ENCODE measurements at places on chromosomes 2 and 18.

DNA sequence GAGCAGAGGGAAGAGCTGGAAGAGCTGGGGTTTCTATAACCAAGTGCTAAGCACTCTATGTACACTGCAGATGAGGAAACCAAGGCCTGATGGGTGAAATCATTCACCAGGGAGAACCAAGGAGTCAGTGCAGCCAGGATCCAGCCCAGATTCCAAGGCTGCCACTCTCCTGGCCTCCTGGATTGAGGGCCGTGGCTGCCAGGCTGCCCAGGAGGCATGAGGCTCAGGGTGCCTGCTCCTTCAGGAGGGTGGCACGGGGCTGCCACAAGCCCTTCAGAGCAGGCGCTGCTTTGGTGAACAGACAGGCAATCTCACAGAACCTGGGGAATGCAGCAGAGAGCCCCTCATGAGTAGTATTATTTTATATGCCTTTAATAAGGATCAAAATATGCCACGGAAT lies 293.7 kb upstream of the HDAC4 start:
- DNase-seq = no peak

GRCh38 chr2:108594982-108595464 lies 60.8 kb downstream of the LIMS1 start:
- DNase-seq = no peak

- DNase-seq = peak; percentile 19
Measured at GRCh38 chr18:61901323-61901986, 8.6 kb upstream of the RNF152 start.

DNA sequence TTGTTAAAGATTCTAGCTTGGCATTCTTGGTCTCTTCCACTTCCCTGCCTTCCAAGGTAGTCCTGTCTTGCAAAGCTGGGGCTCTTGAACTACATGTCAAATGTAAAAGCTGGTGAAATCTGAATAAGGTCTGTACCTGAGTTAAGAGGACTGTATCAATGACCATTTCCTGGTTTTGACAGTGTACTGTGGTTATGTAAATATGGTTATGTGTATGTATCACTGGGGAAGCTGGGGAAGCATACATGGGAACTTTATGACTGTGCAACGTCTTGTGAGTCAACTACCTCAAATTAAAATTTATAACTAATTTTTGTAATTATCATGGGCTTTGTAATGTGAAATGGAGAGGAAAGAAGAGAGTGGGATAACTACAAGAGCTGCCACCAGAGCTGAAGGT lies 81.7 kb downstream of the COL4A4 start:
- DNase-seq = no peak

DNA sequence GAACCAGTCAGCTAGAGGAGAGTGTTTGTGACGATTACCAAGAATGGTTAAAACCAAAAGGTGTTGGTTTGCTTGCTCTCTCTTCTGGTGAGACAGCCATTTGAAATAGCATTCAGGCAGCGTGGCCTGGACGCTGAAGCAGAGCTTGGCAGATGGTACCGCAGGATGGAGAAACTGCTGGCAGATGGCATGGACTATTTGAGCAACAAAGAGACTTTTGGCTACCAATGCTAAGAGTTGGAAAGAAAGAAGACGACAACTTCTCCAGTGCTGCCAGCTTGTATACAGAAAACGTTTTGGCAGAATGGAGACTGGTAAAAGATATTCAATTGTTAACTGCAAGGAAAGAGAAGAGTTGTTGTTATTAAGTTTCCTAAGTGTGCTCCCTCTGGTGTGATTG lies 315.0 kb downstream of the PARD3B start:
- DNase-seq = no peak

- DNase-seq = no peak
Measured at GRCh38 chr2:105800036-105800713, 55.5 kb downstream of the NCK2 start.

DNA sequence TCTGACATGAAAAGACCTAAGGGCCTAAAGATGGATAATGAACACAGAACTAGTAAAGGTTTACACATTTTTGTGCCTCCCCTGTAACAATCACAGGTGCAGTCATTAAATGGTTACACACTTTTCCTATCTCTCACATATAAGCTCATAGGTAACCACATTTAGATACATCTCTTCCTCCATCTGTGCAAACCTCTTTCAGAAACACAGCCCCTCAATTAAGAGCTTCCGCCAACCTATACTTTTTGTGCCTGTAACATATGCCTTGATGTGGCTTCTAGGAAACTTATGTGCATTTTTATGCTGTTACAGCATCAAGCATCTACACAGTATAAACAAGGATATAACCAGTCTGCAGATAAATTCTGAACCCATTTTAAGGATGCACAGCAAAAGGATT lies 643.3 kb downstream of the BCL11A start:
- no peak for DNase-seq

DNA sequence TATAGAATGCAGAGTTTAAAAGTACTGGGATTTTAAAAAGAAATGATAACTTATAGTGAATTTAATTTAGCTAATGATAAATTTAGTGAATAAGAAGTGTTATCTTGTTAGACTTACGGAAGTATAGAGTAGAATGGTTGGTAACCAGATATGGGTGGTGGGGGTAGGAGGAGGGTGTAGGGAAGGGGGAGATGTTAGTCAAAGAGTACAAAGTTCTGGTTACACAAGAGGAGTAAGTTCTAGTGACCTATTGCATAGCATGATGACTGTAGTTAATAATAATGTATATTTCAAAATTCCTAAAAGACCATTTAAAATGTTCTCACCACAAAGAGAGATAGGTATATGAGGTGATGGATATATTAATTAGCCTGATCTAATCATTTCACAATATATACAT lies 184.8 kb upstream of the STON1 start:
- DNase-seq = no peak

- DNase-seq = no peak
Measured at GRCh38 chr2:130387804-130388203, 31.9 kb downstream of the PTPN18 start.

DNA sequence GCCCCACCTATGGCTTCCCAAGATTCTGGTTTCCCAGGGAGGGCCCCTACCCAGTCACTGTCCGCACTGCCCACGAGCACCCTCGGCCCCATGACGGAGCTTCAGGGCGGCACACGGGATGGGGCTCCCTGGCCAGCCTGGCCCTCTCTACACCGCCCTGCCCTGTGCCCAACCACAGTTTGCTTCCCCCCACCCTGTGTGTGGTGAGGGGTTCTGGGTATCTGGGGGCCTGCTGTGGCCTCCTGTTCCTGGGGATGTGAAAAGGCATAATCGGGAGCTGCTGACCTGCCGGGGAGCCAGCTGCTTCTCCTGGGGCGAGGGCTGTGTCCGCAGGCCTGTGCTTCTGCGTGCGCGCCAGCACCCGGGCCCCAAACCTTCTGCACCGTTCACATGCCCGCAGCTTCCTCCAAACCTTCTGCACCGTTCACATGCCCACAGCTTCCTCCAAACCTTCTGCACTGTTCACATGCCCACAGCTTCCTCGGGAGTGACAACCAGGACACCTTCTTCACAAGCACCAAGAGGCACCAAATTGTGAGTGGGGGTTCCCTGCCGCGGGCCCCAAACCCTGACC lies 12.4 kb downstream of the ANO7 start:
- DNase-seq = no peak

- no peak for DNase-seq
Measured at GRCh38 chr2:88190808-88191721, 20.9 kb downstream of the THNSL2 start.

DNA sequence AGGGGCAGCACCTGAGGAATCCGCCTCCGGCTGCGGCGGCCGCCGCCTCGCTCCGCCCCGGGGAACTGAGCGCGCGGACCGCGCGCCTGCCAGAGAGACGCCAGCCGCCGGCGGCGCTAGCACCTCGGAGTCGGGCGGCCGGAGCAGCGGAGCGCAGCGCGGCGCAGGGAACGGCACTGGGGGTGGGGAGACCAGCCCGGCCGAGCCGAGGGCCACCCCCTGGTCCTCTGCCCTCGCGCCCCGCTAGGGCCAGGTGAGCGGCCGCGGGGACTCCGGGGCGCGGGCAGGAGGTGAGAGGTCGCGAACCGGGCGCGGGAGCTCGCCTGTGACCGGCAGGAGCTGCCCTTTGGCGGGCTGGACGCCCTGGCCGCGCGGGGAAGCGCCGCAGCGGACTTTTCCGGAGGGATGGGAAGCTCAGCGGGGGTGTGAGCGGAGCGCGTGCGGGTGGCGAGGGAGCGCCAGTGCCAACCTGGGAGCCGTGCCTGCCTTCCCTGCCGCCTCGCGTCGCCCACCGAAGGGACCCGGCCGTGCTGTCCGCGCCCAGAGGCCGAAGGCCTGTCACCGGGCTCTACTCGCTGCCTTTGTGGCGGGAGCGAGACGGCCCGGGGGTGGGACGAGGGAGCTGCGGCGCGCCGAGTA lies at the start of gene GREB1L:
TSS of gene GREB1L (plus strand) at position 92 of the 639 bp plus-strand sequence. CDS start 141,287 bp downstream, outside the sequence.
- DNase-seq = no peak

DNA sequence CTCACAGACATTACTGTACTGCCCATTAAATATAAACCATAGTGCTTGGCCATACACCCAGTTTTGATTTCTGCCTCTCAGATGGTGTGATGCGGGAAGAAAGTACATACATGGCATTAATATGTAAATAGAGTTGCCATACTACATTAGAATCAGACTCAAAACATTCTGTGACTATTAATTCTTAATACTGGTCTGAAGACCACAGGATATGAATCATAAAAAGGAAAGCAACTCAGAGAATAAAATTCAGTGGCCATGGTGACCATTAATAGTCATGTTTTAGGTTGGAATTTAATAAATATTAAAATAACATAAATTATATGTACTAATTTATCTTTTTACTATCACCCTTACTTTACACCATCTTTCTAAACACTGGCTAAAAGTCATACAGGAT lies 33.0 kb upstream of the WDR75 start:
- no peak for DNase-seq

GRCh38 chr2:173962583-173963110 lies 2.5 kb downstream of the SP3 start:
- no peak for DNase-seq

GRCh38 chr2:190979906-190980629 lies 33.9 kb downstream of the STAT1 start:
- no peak for DNase-seq

DNA sequence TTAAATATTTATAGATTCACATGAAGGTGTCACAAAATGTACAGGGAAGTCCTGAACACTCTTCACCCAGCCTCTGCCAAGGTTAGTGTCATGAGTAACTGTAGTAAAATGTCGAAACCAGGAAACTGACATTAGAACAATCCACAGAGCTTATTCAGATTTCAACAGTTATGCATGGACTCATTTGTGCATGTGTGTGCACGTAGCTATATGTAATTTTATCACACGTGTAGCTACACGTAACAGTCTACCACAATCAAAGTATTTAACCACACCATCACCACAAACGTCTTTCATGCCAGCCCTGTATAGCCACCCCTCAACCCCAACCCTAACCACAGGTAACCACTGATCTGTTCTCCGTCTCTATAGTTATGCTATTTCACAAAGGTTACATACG lies 211.7 kb upstream of the REV1 start:
- no peak for DNase-seq

DNA sequence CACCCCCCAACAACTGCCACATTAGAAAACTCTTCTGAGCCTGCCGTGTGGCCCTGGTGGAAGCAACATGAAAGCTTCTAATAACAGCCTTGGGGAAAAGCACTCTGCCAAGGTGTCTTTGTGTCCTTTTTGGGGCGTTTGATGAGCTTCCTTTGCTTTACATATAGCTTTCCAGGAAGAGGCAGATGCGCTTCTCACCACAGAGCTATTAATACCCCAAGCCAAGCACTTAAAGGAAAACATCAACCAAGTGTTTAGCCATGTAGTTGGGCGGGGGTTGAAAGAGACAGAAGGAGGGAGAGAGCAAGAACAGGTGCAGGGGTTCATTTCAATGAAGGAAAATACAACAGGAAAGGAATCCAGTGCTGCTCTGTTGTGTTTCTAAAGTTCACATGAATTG lies 176.1 kb downstream of the VAPA start:
- no peak for DNase-seq

DNA sequence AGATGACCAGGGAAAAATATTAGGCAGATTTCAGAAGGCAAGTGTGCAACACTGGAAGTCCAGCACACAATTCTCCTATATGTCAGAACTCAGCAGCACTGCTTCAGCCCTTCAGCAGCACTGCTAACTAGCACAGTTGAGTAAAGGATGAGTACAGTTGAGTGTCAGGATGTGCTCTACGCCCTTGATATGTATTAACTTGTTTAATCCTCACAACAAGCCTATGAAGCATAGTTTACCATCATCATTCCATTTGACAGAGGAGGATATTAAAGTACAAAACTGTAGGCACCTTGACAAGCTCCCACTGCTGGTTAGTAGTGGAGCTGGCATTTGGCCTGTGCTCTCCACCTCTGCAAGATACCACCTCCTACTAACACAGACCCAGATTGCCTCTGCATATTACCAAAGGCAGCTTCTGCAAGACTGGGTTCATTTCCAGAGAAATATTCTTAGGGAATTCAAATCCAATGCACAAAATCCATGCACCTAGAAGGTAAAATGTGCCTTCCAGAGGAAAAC lies 230.8 kb downstream of the ANAPC1 start:
- no peak for DNase-seq

GRCh38 chr2:134660626-134661402 lies 58.0 kb downstream of the TMEM163 start:
- DNase-seq = no peak

GRCh38 chr2:176079285-176079830 lies 4.4 kb downstream of the EVX2 start:
- DNase-seq = no peak

DNA sequence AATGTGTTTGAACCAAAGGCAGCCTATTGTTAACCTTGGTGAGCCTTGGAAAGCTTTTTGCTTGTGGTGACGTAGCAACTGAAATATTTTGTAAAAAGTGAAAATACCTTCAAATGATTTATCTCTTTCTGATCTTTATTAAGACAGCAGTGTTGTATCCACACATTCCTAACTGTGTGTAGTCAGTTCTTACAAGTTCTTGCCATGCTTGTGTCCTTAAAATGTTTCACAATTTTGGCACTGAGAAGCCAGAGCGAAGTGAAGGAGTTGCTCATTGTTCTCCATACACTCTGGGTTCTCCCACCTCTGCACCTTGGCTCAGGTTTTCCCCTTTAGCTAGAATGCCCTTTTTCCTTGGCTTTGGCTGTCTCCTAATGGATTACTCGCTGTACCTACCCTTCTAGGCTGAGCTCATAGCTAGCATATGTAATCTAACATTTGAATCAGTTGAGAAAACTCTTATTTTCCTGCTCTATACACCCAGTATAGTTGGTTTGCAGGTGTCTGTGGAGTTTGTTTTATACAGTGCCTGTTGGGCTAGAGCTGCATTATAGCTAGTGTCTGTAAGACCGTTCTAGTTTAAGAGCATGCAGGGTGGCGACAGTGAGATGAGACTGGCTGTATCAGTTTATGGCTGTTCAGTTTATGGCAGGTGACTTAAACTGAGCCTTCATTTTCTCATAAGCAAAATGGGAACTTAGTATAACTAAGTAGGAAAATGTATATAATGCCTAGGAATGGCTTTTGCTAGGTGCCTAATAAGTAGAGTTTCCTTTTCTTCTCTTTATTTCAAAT lies 45.5 kb downstream of the FMNL2 start:
- no peak for DNase-seq

- no peak for DNase-seq
Measured at GRCh38 chr18:25453556-25454269, 101.7 kb upstream of the ZNF521 start.

DNA sequence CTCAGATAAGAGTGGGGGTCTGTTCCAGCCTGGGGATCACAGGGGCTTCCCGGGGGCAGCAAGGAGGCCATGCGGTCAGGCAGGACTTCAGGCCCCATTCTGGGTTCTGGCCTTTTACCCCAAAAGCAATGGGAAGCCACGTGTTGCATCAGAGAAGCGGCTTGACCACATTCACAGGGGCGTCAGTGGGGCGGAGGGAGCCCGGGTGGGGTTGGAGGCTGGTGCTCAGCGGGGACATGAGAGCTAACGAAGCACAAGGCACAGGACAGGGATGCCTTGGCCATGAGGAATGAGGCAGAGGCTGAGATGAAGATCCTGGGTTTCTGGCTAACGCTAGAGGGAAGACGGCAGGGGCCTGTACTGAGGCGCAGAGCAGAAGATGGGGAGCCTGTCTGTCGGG lies 6.1 kb downstream of the HJURP start:
- DNase-seq = no peak
